ENCODE measurements at places on chromosomes 3 and 15.

DNA sequence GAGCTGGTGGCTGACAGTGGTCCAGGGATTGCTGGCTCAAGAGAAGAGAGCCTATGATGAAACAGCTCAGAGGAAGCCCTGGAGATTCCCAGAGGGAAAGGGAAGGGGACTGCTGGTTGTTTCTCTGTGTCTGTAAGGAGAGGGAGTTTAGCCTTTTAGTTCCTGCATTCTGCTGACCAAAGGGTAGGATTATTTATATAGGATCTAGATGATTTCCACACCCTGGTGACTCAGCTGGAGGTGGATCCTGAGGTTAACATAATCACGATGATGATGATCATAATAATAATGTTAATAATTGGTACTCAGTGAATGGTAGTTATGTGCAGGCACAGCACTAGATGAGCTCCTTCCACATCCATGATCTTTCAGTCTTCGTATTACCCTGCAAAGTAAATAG, 144.9 kb downstream of the EPHB1 start:
- DNase-seq, result no peak

GRCh38 chr15:73965094-73965757, 26.9 kb downstream of the STOML1 start:
- DNase-seq, result no peak

DNA sequence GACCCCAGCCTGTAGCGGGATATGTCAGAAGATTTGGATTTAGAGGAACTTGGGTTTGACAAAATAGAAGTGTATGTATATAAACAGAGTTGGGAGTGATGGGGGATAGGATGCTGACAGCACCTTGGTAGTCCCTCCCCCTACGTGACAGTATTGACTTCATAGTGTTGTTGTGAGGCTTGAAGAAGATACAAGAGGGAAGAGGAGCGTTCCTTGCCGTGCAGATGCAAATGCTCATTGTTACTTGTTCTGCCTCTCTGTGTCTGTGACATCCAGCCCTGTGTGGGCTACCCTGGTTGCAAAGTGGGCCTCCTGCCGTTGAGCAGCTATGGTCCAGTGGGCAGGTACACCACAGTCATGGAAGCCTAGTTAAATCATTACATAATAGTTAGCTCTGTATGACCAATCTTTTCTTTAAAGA, 45.0 kb downstream of the SMAD3 start:
- no peak for DNase-seq

DNA sequence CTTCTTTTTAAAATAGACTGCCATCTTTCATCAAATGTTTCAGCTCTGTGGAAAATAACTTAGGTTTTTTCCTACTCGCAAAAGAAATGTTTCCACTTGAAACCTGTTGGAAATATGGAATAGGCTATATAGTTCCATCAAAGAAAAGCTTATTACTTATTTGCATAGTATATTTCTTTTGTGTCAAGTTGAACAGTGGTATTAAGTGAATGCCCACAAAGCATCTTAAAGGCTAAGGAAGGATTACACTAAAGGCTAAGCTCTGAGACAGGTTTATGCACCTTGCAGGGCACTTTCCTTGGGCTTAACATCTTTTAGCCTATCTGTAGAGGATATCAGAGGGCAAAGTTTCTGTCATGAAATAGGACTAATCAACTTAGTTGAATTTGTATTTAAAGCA, at the start of gene SAMD7:
Gene SAMD7 (plus strand): TSS at position 301 of the 400 bp plus-strand sequence. CDS start 7,927 bp downstream, outside the sequence.
- DNase-seq, result no peak

DNA sequence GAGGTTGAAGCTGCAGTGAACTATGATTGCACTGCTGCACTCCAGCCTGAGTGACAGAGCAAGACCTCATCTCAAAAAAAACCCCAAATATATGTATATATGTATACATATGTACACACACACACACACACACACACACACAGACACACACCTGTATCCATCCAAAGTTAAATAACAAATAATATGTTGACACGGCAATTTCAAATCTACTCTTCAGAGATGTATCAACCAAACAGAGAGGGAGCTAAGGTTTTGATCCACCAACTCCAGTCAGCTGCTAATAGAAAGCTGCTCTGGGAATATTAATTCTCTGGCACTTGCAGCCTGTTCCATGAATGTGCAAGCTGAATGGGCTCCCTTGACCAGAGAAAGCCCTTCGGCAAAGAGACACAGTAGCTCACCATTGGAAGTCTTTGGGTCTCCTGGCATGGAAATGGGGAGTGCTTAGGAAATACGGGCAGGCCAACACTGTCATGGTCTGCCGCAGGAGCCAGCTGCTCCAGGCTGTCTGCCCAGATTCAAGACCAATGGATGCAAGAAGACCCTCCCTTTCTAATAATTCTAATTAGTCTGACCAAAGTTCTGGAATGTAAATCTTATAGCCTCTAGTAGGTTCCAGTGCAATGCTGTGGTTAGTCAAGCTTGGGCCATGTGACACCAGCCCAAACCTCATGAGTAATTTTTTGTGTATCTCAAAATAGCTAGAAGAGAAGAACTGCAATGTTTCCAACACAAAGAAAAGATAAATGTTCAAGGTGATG, 299.8 kb downstream of the KBTBD8 start:
- no peak for DNase-seq

- no peak for DNase-seq
These were observed 547 bp downstream of the NUP210 start for GRCh38 chr3:13419505-13420044.

DNA sequence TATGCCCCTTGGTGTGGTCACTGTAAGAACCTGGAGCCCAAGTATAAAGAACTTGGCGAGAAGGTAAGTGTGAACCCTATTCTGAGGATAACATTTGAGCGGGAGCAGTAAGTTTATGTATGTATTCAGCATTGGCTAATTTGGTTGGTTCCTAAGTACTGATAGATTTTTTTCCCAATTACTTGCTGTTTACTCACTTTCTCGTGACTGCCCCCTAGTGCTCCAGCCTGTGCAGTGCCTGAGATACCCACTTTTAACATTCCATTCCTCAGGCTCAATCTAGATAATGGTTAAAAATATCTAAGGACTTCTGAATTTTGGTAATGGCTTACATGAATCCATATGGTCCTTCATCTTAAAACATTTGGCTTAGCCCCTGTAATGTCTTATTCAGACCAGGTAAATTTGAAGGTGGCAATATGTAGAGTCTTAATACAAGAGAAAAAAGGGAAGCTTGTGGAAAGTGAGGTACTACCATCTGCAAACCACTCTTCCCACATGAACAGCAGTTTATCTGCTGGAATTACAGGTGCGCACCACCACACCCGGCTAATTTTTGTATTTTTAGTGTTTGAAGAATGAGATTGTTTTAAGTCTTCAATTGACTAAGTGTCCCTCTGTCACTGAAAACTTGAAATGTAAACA, 7.1 kb downstream of the ELL3 start:
- peak; percentile 21 for DNase-seq

GRCh38 chr15:89500397-89501270, 4.3 kb upstream of the RHCG start:
- DNase-seq, result no peak

DNA sequence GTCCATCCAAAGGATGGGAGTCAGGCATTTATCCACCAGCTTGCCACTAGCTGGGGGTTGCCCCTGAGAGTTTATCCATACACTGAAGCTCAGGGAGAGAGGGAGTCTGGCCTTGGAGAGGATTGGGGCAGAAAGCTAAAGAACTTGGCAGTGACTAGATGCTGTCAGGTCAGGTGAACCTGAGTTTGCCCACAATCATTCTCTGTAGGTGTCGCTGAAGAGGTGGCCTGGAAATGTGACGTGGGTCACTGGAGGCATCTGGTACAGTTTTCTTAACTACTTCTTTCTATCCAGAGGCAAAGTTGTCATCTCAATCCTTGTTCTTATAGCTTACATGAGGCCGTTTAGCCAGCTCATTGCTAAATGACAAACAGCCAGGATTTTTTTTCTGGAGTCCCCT, 298.0 kb upstream of the CTNNB1 start:
- DNase-seq, result no peak

DNA sequence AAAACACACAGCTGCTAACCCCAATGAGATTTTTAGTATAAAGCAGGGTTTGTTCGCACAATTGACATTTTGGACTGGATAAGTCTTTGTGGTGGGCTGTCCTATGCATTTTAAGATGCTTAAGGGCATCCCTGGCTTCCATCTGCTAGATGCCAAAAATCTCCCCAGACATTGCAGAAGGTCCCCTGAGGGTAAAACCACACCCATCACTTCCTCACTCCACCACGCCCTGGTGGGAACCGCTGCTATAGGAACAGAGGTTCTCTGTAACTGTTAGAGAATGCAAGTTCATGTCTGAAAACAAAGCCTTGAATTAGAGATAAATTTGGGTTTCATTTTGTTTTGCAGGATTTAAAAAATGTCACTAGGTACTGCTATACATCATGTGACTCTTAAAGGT, 67.7 kb downstream of the ARHGEF26 start:
- DNase-seq, result no peak

- no peak for DNase-seq
These were observed 14.6 kb downstream of the PLSCR2 start for GRCh38 chr3:146454796-146455195.

DNA sequence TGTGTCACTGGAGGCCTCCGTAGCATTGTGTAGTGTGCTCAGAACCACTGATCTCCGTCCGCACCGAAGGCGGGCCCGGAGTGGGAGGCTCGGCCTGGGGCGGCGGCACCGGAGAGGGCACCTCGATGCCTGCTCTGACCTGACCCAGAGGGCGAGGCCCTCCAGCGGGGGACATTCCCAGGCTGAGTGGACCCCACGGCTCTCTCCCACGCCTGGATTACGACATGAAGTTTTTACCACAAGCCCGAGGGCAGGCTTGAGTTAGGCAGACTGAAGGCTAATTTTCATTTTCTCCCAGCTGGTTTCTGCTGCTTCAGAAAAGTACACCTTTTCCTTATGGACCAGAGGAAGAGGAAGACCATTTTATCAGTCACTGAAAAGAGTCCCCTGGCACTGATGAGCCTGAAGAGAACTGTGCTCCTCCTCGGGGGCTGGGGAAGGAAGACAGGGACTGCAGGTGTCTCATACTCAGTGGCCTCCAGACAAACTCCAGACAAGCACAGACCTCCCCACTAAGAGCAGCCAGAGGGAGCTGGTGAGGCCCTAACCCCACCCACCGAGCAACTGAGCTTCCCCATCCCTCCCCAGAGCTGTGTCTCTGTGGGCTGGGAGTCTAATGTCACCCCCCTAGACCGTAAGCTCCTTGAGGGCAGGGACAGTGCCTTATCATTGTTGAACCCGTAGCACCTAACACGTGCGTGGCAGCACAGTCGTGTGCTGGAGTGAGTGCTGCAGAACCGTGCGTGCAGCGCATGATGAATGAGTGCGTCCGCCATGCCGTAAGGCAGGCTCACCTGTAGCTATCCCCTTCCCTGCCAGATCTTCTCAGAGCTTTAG, 74.5 kb upstream of the BLM start:
- no peak for DNase-seq

GRCh38 chr3:37499061-37499785, 324.8 kb upstream of the LRRFIP2 start:
- no peak for DNase-seq

- no peak for DNase-seq
These were observed 1.0 kb downstream of the IQSEC1 start for GRCh38 chr3:13072239-13072599.

DNA sequence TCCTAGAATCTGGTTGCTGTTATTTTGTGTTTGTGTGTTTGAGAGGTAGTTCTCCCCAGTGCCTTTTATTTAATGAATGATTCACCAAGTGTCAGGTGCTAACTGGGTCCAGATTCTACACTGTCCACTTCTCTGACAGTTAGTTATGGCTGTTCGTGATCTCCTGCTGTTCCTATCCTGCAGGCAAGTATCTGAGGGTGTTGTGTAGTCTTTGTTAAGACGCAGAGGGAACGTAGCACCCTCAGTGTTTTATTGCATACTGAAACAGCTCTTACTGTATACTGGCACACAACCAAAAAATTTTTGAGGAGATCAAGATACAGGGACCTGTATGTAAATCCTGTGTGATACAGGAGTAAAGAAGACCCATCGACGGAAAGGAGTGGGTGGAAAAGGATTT, 1271.3 kb downstream of the ROBO1 start:
- no peak for DNase-seq

- DNase-seq, result no peak
These were observed 146.6 kb downstream of the SERPINI1 start for GRCh38 chr3:167882057-167882667.

DNA sequence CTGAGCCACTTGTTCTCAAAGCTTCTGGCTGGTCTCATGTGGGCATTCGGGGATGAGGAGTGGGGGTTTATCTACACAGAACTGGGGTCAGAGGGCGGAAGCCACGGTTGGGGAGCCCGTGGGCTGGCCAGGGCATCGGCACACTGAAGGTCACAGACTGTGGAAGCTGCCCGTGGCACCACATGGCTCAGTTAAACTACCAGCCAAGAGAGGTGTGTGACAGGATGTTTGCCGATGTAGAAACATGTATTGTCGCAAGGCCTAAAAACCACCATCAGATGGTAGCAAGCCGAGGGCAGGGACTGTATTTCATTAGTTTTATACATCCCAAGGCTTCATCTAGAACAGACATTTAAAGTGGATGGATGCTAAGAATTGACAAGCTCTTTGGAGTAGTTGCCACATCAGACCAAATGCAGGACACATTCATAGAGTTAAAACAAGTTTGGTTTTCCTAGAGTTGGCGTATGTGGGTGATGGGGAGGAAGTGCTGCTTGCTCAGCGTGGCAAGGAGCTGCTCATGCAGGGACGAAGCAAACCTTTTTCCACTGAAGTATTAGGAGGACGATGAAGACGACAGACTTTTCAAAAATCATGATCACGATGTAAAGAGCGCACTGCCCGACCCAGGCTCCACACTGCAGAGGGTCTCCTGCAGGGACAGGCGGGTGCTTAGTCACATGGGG, 9.6 kb upstream of the MUSTN1 start:
- DNase-seq, result no peak

DNA sequence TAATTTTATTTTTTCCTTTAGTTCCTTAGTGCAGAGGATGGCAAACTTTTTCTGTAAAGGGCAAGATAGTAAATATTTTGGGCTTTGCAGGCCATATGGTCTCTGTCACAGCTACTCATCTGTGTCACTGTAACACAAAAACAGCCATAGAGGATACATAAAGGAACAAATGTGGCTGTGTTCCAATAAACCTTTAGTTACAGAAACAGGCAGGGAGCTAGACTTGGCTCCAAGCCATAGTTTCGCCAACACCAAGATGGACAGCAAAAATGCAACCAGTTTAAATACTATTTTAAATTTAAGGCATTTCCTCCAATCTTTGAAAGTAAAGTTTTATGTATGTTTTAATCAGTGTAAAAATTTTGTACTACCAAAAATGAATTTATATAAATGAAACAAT, 753.4 kb downstream of the FHIT start:
- DNase-seq, result no peak

DNA sequence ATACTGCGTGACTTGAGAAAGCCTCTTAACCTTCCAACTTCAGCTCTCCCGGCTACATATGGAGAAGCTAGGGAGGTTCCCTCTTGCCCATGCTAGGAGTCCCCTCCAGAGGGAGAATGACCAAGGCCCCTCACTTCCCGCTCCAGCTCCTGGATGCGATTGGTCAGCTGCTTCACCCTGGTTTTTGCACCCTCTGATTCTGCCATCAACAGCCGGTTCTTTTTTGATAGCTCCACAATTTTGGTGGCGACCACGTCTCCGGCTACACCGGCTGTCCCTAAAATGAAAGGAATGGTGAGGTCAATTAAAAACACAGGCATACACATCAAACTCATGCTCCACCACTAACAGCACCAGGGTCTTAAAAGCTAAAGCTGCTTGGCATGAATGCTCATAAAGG, 20.6 kb downstream of the CCDC13 start:
- DNase-seq, result no peak

- no peak for DNase-seq
These were observed 179.4 kb downstream of the GBE1 start for GRCh38 chr3:81581966-81582599.

Measured in T1000 (cell line).